ENCODE measurements at places on chromosomes 2 and 18. TPM values are rescaled to one million over a fixed set of nuclear protein-coding genes. Genes with fewer than 3 reads are reported as not detected.

TNFAIP6 gene
- total RNA-seq, result 8.1 TPM

DNA sequence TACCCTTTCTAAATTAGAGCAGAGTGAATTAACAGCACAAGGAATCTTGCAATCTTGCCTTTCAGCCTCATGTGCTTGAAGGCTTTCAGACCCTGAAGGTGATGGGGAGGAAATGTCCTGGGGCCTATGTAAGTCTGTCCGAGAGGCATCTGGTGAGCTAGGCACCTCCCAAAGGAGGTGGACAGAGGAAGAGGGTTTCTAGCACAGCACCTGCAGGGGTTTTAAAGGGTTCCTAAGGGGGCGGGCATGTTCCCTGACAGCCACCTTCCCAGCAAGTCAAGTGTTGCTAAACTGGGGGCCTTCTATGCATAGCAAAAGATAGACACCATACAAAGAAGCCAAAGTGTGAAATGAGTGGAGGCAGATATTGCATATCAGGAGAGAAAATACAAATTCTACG, 88.5 kb downstream of the CDH2 start:
- no peaks in the 10 kb centered on the region for H3K27me3 ChIP-seq
- no peak overlapping the region for H3K27ac ChIP-seq
- H3K4me3 ChIP-seq, result no peak overlapping the region
- H3K36me3 ChIP-seq, result no peaks in the 10 kb centered on the region
- no peak for DNase-seq

DNA sequence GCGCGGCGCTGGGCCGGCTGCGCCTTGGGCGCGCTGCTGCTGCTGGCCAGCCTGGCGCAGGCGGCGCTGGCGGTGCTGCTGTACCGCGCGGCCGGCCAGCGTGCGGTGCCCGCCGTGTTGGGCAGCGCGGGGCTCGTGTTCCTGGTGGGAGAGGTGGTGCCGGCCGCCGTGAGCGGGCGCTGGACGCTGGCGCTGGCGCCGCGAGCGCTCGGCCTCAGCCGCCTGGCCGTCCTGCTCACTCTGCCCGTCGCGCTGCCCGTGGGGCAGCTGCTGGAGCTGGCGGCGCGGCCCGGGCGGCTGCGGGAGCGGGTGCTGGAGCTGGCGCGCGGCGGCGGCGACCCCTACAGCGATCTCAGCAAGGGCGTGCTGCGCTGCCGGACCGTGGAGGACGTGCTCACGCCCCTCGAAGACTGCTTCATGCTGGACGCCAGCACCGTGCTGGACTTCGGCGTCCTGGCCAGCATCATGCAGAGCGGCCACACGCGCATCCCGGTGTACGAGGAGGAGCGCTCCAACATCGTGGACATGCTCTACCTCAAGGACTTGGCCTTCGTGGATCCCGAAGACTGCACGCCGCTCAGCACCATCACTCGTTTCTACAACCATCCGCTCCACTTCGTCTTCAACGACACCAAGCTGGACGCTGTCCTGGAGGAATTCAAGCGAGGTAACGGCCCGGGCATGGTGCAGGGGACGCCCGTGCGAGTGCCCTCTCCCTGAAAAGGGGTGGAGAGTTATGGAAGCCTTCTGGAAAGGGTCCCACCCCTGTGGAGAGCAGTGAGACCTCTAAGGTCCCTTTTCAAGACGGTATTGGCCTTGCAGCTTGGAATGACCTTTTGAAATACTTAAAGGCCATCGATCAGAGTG, 1.0 kb downstream of the CNNM3 start:
- no peaks in the 10 kb centered on the region for H3K27me3 ChIP-seq
- H3K27ac ChIP-seq, result no peak overlapping the region
- peaks cover 50% of the 10 kb centered on the region for H3K4me1 ChIP-seq
- H3K4me3 ChIP-seq, result peak overlapping the region; percentile 77
- H3K36me3 ChIP-seq, result no peaks in the 10 kb centered on the region

DNA sequence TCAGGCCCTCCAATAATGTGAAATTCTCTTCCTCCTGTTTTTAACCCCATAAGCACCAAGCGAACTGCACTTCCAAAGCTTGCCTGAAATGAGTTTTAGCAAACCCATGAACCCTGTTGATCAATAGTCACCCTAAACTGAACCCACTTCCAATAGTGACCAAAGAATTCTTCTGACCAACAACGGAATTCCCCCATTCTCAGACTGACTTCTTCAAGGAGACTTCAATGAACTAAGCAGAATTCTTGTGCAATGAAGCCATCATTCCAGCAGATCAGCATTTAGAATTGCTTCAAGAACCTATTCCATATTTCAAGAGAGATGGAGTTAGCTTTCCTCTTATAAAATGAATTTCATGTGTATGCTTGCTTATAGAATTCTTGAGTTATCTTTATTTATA, 176.9 kb upstream of the FN1 start:
- H3K36me3 ChIP-seq, result no peaks in the 10 kb centered on the region
- H3K27ac ChIP-seq, result no peak overlapping the region
- no peaks in the 10 kb centered on the region for H3K27me3 ChIP-seq
- peaks cover 4% of the 10 kb centered on the region for H3K4me1 ChIP-seq
- DNase-seq, result no peak
- no peak overlapping the region for H3K4me3 ChIP-seq
